ENCODE measurements at places on chromosomes 13 and 19. TPM values are rescaled to one million over a fixed set of nuclear protein-coding genes. Genes with fewer than 3 reads are reported as not detected.

SIGLEC5 gene
- not detected for total RNA-seq

CHAF1A gene
- total RNA-seq, result 31.4 TPM

MADCAM1 gene
- not detected for total RNA-seq

FGF9 gene
- not detected for total RNA-seq

ZNF439 gene
- total RNA-seq, result 3.1 TPM

ELANE gene
- 0.15 TPM for total RNA-seq

PSG4 gene
- not detected for total RNA-seq

LILRB5 gene
- not detected for total RNA-seq

PRR19 gene
- 0.84 TPM for total RNA-seq

EID2B gene
- total RNA-seq, result 3.4 TPM

CCL25 gene
- not detected for total RNA-seq

SPIB gene
- not detected for total RNA-seq

CEACAM7 gene
- total RNA-seq, result not detected

ZNF841 gene
- 5.1 TPM for total RNA-seq

PIAS4 gene
- total RNA-seq, result 14.3 TPM

USHBP1 gene
- total RNA-seq, result not detected

SIGLEC8 gene
- not detected for total RNA-seq

NPHS1 gene
- total RNA-seq, result not detected

COMMD6 gene
- 83.6 TPM for total RNA-seq

HDGFL2 gene
- 86.6 TPM for total RNA-seq

DEDD2 gene
- 25.7 TPM for total RNA-seq

NALCN gene
- total RNA-seq, result 1.2 TPM

MCEMP1 gene
- not detected for total RNA-seq

GFY gene
- total RNA-seq, result not detected

KCTD12 gene
- 15.0 TPM for total RNA-seq

ZNF865 gene
- total RNA-seq, result 3.2 TPM

DKKL1 gene
- total RNA-seq, result 1.3 TPM

QPCTL gene
- total RNA-seq, result 27.6 TPM

DACT3 gene
- 0.89 TPM for total RNA-seq

LIM2 gene
- not detected for total RNA-seq

RYR1 gene
- total RNA-seq, result not detected

MIR17HG gene
- 1.6 TPM for total RNA-seq

ZNF581 gene
- total RNA-seq, result 20.5 TPM

NLRP9 gene
- total RNA-seq, result not detected

Data from bronchus fibroblast of lung (primary cell).